Right kidney (tissue), 9 donors: ENCODE measurements at places on chromosomes 16 and 17.

DNA sequence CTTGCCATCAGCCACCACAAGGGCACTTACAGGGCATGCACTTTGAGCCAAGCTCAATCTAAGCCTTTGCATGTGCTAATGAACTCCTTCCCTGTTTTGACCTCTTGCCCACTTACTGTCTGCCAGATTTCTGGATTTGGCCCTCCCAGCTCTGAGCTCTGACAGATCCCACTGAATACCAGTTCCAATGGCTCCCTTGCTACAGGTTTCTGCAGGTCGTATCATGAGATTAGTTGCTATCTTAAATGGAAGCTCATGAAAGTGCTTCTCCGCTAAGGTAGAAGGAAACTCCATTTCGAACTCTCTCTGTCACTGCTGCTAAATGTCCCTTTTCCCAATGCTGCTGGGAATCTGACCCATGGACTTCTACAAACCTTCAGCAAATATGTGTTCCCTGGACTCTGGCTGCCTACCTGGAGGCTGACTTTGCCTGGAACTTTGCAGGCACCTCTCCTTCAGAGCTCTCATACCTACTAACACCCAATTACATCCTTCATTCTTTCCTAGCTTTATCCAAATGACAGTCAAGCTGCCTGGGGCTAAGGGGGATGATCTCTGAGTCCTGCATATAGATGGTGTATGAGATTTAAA is 23.5 kb upstream of the TOB1 start:
- no peak for DNase-seq

GRCh38 chr16:46822270-46822669 is 8.7 kb downstream of the C16orf87 start:
- DNase-seq, result no peak

DNA sequence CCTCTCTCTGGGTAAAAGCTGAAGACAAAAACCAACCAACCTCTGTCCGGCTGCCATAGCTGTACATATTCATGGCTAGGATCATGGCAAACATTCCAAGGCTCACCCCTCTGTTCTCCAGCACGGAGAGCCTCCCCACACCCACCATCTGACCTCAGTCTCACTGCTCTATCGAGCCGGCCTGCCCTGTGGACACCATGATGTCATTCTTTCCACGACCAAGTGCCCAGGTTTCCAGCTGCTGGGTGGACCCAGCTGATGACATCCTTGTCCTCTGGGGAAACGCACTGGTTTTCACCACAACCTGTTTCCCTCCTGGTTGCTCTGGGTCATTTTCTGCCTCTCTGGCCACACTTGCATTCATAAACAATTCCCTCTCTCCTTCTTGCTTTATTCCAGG is 67.7 kb downstream of the NDEL1 start:
- DNase-seq, result no peak

DNA sequence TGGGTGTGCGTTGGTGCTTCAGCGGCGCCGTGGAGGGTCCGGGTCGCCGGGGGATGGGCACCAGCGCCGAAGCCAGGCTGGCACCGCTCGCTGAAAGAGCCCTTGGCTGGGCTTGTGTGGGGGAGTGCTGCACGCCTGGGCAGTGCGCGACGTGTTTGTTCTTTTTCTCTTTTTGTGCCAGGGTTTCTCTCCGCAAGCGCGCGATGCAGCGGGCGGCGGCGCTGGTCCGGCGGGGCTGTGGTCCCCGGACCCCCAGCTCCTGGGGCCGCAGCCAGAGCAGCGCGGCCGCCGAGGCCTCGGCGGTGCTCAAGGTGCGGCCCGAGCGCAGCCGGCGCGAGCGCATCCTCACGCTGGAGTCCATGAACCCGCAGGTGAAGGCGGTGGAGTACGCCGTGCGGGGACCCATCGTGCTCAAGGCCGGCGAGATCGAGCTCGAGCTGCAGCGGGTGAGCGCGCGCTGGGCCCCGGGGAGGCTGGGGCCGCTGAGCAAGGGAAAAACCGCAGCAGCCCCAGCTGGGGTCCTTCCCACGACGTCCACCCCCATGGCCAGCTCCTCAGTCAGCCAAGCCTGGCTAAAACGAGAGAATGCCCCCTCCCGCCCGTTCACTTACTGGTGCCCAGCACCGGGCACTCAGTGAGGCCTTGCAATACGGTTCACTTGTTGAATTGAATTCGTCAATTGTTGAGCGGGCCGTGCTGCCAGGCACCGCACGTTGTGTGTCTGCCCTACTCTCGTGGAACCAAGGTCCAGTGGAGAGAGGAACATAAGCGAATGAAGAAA is 541 bp downstream of the GPT2 start:
- no peak for DNase-seq

GRCh38 chr17:42422958-42423712 is at the start of gene CAVIN1:
Gene CAVIN1 (minus strand): TSS chr17:42423256. CDS start chr17:42423097, 159 bp downstream.
- DNase-seq, result peak; percentile 83

- peak; percentile 51 for DNase-seq
These were observed 42.0 kb downstream of the MGAT5B start for GRCh38 chr17:76909971-76910760.

- DNase-seq, result no peak
These were observed 60.5 kb upstream of the ERN1 start for GRCh38 chr17:64190472-64190871.

DNA sequence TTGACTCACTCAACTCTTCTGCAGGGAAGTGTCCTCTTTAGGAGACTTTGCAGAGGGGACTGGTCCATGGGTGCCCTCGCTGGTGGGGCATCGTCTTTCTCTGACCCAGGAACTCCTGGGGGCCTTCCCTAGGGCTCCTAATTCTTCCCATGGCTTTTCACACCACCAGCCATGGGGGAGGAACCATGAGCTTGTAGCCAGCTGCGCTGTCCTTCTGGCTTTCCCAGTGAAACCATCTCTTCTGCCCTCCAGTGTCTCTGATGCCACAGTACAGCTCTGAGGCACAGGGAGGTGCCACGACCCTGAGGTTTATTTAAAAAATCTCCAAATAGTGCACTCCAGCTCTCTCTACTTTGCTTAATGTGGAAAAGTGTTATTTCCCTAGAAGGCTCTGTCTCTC is 78.6 kb downstream of the SDR42E1 start:
- no peak for DNase-seq

GRCh38 chr17:82316651-82317393 is 586 bp downstream of the CD7 start:
- peak; percentile 17 for DNase-seq

- peak; percentile 74 for DNase-seq
These were observed 4.6 kb downstream of the TGFB1I1 start for GRCh38 chr16:31476303-31477219.

GRCh38 chr17:43714465-43715149 is 44.0 kb downstream of the SOST start:
- no peak for DNase-seq

DNA sequence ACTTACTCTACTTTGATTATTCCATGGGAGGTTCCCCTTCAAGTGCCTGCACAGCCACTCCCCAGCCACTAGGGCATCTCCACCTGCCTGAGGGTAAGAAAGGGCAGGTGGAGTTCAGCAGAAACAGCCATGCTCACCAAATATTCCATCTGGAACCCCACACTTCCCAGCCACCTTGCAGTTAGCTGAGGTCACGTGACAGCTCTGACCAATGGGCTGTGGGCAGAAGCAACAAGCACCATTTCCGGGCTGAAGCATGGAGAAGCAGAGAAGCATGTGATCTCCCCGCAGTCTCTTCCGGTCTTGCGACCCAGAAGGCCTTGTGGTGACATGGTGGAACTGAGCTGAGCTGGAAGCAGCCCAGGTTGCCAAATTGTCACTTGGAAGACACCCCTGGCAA is 108.6 kb downstream of the CCT6B start:
- DNase-seq, result no peak

DNA sequence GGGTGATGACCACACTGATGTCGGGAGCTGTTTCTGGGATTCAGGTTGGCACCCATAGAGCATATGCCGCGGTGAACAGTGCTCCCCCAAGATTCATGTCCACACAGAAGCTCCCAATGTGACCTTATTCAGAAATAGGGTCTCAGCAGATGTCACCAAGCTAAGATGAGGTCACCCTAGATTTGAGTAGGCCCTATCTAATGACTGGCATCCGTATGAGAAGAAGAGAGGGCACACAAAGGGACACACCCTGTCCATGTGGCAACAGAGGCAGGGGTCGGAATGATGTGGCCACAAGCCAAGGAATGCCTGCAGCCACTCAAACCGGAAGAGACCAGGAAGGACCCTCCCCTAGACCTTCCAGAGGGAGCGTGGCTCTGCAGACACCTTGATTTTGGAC is 35.5 kb downstream of the TBC1D16 start:
- no peak for DNase-seq

DNA sequence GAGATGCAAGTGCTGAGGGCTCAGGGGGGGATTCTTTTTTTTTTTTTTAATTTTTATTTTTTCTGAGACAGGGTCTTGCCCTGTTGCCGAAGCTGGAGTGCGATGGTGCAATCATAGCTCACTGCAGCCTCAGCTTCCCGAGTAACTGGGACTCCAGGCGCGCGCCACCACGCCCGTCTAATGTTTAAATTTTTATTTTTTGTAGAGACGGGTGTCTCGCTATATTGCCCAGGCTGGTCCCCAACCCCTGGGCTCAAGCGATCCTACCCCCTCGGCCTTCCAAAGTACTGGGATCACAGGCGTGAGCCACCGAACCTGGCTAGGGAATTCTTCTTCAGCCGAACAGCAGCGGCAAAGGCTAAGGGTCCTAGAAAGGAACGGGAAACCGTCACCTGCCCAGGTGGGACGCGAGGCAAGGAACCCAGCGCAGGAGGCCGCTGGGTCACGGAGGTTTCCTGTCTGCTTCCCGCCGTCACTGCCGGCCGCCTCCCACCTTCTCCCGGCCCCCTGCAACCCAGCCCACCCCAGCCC is 13.3 kb upstream of the OR1F1 start:
- DNase-seq, result no peak

GRCh38 chr17:9842057-9842758 is 16.5 kb downstream of the GLP2R start:
- no peak for DNase-seq

DNA sequence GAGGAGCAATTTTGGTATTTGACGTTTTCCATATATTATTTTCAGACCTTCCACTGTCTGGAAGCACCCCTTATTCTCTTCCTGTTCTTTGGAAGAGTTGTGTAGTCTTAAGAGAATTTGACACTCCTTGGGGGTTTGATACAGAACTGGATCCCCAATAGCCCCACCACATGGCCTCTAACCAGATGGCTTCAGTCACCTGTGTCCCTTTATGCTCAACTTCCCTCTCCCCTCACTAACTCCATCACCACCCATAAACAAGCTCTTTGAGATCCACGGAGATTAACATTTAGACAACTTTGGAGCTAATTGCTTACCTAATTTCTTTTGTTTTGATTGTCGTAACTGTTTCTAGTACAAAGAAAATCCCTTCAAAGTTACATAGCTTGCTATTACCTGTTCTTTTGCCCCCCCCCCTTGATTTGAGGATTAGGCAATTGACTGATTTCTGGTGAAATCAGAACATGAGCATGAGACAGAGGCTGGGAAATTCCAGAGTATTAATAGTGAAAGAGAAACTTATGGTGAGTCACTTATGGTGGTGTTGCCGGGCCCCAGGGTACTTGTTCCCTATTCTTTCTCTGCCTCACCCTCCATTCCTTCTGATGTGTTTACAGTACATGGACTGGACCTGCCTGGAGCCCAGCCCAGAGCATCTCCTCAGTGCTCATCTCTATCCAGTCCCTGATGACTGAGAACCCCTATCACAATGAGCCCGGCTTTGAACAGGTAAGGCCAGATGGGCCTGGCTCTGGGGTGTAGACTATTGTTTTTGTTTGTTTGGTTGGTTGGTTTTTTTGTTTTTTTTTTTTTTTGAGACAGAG is 7.5 kb downstream of the UBE2Z start:
- no peak for DNase-seq

DNA sequence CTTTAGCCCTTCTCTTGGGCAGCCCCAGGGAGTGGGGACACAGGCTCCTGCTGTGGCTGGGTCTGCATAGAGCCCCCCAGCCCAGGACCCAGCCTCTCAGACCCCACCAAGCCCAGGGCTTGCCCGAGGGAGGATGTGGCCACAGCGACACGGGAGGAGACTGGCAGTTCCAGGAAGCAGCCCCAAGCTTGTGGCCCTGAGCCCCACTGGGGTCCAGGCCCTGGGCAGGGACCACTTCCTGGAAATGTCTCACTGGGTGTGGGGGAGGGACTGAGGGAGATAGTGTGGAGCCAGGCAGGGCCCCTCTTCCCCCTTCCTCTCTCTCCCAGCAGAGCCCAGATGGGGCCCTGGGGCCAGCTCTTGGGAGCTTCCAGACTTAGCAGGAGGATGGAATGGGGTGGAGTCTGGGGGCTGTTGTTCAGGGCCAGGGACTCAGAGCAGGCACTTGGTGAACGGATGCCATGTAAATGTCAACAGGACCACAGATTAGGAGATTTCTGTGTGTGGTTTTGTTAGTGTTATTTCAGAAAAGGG is 35.3 kb downstream of the ADGRG5 start:
- no peak for DNase-seq

DNA sequence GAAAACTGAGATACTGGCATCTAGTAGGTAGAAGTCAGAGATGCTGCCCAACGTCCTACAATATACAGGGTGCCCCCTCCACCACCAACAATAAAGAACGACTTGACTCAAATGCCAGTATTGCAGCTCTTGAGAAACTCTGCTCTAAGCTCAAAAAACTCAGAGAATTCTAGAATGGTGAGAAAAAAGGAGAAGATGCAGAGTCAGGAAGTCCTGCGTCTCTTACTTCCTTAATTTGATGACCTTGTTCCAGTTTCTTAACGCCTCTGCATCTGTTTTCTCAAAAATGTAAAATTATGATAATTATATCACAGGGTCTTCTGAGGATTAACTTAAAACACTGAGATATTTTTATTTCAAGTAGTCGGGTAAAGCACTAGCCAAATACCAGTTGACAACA is 1.7 kb upstream of the HSBP1 start:
- no peak for DNase-seq

GRCh38 chr17:34721326-34721725 is 141.9 kb downstream of the TMEM132E start:
- DNase-seq, result no peak

DNA sequence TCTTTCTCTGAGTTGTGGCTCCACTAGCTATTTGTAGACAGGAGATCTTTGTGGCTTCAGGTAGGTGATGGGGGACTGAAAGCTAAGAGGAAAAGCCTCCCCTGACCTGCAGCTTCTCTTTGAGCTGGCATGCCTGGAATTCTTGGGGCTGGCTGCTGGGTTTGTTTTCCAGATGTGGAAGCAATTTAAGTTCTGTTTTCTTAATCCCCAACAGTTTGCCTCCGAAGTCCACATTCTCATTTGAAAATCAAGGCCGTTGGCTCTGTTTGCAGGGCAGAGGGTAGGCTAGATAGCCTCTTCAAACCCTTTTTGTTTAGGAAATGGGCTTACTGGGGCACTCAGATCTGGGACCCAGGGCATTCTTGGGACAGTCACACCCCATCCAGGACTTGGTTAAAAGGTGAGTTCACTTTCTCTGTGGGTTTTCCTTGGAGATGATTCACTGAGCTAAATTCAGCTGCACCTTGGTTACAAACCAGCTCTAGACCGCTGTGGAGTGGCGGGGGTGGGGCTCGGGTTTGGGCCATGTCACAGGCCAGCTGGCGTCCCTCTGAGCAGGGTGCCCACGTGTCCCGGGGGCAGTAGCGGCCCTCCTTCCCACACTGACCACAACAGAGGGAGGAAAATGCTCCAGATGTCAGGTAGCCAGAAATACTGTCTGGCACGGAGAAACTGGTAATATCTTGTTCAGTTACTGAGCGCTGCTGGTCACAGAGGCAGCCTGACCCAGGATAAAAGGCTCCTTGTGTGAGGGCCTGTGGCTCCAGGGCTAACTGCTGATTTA is 108.5 kb downstream of the RAB11FIP4 start:
- DNase-seq, result no peak
